HEK293T (cell line): ENCODE measurements at places on chromosomes 1 and 21.

DNA sequence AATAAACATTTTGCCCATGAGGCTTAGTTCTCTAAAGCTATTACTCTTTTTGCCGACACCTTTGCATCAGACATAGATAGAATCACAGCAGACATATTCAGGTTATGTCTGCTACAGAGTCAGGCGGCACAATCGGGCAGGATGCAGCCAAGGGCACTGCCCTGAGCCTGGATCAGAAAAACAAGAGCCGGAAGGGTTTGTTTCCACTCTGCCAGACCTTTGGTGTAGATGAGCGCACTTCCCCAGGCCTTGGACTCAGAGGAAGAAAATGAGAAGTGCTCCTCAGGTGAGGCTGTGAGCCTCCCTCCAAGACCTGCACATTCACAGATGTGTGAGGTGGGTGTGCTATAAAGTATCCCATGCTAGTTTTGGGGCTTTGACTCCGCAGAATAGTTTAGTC, 43.7 kb downstream of the GNG12 start:
- DNase-seq, result no peak

DNA sequence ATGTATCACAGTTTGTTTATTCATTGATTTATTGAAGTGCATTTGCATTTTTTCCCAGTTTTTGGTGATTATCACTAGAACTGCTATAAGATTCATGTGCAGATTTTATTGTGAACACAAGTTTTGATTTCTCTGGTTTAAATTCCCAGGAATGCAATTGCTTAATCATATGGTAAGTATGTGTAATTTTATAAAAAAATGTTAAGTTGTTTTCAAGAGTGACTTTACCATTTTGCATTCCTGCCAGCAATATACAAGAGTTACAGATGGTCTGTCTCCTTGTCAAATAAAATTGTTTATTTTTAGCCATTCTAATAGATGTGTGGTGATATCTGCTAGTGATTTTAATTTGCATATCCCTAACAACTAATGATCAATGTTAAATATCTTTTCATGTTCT, 127.3 kb upstream of the APP start:
- no peak for DNase-seq

GRCh38 chr1:235229868-235230267, 68.8 kb upstream of the RBM34 start:
- DNase-seq, result no peak

DNA sequence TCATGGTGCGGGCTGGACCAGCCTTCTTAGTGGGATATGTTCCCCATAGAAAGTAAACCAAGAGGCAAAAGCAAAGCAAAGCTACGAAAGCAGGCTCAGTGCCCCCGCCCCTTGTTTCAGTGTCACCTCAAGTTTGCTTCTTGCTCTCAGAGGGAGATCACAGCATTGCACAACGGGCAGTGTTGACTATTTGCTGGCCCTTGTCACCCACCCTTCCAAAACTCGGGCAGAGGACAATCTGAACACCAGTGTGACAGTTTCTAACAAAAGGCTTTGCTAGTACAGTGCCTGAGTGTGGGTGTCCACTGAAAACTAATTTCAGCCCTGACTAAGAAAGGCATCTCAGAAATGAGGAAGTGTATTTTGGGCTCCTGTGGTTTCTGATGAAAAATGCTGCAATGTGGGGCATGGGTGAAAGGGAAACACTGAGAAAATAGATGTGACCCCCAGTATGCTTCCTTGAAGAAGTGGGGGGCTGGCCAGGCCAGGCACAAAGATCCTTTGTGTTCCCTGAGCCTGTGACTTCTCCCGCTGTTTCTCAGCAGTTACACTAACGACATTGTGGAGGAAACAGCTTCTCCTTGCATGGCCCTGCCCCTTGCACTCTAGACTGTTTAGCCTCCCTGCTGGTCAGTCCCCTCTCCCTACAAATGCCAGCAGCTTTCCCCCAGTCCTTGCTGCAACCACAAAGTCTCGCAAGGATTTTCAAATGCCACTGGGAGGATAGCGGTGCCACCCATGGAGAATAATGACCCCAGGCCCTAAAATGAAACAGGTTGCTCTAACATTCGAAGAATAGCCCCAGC, 33.3 kb upstream of the KCNE1 start:
- no peak for DNase-seq

GRCh38 chr21:26962621-26963181, 4.2 kb downstream of the ADAMTS5 start:
- no peak for DNase-seq
